Transverse colon (tissue), 4 donors: ENCODE measurements at places on chromosomes 6 and 20. TPM values are rescaled to one million over a fixed set of nuclear protein-coding genes. Genes with fewer than 3 reads are reported as not detected.

DNA sequence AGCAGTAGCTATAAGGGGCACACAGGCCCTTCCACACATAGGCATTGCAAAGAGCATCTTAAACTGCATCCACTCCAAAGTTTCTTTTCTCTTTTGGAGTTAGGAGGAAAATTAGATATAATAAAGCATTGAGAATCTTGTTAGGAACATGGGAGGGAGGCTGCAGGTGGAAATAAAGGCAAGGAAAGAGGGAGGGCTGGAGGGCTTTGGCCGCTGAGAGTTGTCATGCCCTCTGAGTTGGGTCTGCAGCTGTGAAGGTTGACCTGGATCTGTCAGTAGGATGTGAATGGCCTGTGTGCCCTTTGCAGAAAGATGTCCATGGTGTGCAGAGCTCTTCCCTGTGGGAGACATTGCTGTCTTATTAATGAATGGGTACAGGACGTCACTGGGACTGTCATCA, 134.0 kb downstream of the FNDC1 start:
- no peak for DNase-seq

DNA sequence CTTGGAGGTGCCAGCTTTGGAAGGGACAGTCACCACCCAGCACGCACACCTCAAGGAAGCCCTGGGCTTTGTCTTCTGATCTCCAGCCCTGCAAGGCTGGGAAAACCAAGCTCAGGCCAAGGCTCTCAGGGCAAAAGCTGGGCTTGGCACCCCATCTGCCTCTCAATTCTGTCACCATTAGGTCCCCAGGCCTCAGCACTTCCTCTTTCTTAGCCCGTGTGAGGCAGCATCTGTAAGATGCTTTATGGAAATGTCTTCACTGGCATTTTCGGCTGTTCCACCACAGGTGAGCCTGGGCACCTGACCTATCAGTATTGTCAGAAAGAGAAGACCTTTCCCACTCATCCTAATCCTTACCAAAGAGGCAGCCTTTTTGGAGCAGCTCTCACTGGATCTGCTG, 24.6 kb downstream of the GMEB2 start:
- DNase-seq, result no peak

DNA sequence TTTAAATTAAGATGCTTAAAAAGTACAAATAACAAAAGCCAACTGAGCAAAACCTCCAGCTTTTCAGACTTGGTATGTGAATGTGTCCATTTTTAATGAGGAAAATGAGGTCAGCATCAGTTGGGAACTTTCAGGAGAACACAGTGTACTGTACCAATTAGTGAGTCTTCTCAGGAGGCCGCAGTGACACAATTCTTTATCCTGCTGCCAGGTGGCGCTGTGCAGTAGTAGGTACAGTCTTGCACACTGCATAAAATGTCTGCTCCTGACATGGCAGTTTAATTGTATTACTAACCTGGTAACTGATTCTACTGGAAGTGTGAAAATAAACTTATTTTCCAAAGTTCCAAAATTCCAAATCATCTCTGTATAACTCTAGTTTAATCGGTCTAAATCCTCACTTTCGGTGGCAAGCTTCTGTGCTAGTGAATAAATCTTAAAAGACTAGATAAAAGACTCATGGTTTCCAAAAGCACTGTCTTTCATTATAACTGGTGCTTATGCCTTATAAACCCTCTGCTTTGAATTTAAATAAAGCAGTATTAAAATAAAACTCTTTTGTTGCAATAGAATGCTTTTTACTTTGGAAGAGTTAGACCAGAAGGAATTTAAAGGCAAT, 214.8 kb upstream of the MMS22L start:
- DNase-seq, result peak; percentile 54

GRCh38 chr6:4743062-4743461, 33.1 kb upstream of the CDYL start:
- no peak for DNase-seq

GRCh38 chr20:60138256-60139220, 180.3 kb downstream of the CDH26 start:
- peak; percentile 48 for DNase-seq

DNA sequence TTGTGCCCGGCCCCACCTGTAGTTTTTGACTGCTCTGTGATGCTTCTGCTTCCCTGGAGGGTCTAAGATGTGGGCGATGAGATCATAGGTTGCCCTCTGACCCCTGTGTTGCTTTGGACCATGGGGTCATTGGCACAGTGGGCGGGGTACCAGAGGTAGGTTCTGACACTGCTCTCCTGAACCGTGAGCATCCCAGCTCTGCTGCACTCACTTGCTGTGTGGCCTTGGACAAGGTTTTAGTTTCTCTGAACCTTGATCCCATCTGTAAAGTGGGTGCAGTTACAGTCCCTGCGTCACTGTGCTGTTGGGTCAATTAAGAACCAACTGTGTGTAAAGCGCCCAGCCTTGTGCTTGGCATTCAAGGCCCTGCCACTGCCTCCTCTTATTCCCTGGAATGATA, 30.9 kb downstream of the SRC start:
- DNase-seq, result no peak

DNA sequence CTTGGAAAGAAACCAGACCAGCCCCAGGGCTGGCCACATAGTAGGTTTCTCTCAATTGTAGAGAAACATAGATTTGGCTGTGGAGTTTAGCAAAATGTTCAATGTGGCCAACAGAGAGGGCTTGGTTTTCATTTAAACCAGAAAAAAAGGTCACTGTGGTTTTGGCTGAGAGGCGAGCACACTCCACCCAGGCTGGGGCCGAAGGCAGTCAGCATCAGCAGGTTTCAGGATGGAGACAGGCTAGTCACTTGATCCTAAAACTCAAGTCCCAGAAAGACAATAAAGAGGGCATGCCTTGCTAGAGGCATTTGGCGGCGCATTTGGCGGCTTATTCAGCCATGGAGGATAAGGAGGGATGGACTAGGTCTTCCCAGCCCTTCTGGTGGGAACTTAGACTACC, 73.1 kb downstream of the PRND start:
- DNase-seq, result no peak

GRCh38 chr20:17624070-17624469, 54.2 kb downstream of the DSTN start:
- no peak for DNase-seq

DNA sequence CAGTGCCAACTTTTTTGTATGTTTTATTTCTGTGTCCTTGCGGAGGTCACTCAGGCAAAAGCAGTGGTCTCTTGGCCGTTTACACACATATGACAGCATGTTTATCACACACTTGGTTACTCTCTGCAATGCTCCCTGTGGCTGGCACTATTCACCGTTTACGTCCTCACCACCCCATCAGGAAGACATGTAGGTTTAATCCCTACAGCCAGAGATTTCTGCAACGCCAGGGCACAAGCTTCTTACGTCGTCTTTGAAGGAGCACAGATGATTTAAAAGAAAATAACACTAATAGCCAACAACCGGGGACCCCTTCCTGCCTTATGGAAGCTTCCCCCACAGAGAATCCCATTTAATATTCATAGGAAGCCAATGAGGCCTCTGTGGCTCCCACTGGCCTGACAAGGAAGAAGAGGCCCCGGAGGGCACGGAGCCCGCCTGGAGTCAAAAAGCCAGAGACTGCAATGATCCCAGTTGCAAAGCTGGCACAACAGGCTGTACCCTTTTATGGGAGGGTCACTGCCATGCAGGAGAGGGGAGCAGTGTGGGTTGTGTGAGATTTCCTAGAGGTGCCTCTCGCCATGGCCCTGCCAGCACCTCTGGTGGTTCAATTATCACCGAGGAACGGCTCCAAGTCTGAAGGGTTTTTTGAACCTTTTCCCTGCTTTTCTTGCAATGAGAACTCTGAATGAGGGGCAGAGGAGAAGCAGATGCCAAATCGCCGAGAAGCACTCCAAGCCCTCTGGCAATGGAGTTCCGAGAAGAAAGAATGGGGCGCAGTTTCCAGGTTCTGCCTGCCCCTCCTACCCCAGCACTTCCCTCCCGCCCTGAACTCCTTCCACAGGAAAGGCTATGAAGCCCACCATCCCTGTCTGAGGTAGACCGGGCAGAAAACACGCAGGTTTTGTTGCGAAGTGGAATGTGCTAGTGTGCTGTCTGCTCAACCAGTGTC, 96.2 kb downstream of the THBS2 start:
- DNase-seq, result no peak

The BCLAF1 gene
- 181 TPM for total RNA-seq

The DEFB132 gene
- not detected for total RNA-seq
